ENCODE measurements at places on chromosomes 1 and 21.

DNA sequence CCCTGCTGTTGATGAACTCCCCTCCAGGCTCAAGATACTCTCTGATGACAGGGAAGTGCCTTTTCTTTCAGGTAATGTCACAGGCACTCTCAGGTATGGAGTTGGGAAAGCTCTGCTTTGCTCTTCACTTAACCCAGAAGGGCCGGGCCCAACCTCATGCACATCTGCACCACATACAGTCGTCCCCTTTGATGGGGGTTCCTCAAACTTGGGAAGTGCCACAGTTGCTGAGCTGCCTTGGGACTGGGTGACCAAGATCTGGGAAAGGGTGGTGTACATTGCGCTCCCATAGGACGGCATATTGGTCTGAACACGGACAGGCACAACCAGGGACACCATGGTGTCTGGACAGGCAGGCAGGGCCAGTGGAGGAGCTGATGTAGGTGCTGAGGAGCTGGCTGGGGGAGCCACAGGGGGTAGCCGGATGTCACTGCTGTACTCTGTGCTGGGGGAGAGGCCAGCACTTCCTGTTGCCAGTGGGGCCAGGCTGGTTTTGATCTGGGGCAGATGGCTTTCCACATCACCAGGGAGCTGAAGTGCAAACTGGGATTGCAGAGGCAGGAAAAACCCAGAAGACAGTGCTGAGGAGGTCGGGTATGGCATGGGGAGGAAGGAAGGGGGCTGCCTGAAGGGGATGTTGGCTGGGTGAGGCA, 96.2 kb upstream of the EDN2 start:
- DNase-seq: no peak

DNA sequence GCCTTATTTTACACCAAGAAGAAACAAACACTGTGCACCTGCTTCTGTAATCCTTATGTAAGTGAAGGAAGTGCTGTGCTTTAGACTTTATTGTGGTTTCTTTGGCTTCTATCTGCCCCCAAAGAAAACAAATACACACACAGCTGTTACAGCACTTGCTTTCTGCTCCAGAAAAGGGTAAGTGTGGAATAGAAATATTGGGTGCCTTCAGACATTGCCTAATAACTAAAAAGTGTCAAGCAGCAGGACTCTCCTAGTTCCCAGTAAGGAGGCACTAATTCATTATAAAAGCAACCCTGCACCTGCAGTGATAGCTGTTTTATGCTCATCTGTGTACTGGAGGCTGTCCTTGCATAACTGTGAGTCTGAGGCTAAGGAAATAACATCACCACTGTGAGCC, 23.4 kb upstream of the PRRX1 start:
- DNase-seq: no peak

- DNase-seq: no peak
These were observed 6.6 kb upstream of the NHLH1 start for GRCh38 chr1:160360227-160360695.

GRCh38 chr1:169886931-169887330, 6.8 kb downstream of the SCYL3 start:
- no peak for DNase-seq

DNA sequence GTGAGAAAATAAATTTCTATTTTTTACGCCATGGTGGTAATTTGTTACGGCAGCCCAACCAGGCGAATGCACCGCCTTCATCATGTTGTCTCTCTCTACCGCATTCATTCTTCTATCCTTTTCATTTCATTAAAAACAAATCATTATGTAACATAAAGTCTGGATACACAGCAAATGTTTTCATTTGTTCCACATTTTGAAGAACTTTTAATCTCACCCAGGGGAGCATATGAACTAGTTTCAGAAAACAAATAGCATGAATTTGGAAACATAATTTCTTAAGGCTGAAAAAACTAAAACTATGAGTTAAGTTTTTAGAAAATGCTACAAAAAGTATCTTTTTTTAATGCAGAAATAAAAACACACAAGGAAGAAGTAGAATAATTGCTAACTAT, 11.2 kb upstream of the OR2B11 start:
- no peak for DNase-seq

- no peak for DNase-seq
These were observed 42.9 kb upstream of the DNAJC6 start for GRCh38 chr1:65266476-65266875.

DNA sequence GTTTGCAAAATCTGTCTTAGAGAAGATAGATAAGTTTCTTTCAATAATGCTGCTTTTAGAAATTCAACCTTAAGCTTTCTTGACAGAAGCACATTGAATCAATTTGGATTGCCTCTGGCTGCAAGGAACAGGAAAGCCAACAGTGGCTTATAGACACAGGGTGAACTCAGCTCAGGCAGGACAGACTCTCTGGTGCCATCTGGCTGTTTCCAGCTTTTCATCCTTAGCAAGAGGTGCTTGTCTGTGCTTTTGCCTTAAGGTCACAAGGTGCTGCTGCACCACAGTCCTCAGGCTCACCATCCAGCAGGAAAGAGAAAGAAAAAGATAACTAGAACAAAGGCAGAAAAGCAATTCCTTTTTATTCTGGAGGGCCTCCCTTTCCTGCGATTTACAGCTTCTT, 93.7 kb upstream of the ETS2 start:
- DNase-seq: no peak

DNA sequence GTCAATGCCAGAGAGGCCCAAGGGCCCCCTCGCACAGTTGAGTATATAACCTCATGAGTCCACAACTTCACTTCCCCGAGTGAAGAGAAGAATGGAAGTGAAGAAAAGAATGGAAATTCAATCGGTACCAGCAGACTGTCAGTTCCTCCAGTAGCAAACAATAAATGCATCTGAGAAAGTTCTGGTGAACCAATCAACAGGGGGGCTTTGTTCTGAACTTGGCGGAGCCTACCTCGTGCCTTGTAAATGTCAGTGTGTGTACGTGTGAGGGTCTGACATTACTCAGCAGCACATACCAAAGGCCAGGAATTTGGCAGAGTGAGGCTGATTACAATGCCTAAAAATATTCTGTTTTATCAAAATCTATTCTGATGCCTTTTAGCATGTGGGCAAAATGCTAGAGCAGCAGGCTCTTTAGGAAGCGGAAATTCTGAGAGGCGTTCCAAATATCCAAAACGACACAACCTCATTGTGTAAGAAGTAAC, 238.5 kb downstream of the LTN1 start:
- DNase-seq: no peak

DNA sequence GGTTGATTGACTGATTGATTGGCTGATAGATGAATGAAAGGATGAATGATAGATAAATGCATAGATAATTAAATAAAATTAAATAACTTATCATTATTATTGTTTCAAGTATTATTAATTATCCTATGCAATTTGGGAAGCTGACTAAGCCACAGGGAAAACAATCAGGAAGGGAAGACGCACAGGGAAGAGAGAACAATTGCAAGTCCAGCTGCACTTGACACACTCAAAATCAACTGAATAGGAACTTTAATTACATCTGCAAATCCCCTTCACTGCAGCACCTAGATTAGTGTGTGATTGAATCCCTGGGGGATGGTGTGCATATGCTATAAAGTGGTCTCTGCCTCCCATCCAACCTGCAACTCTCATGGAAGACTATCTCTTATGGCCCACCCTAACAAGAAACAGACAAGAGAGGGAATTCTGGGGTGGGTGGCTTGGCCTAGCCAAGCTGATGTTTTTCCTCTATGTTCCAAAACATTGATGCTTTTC, 161.1 kb upstream of the FGGY start:
- no peak for DNase-seq

GRCh38 chr21:34730194-34730593, 61.4 kb downstream of the CLIC6 start:
- no peak for DNase-seq

DNA sequence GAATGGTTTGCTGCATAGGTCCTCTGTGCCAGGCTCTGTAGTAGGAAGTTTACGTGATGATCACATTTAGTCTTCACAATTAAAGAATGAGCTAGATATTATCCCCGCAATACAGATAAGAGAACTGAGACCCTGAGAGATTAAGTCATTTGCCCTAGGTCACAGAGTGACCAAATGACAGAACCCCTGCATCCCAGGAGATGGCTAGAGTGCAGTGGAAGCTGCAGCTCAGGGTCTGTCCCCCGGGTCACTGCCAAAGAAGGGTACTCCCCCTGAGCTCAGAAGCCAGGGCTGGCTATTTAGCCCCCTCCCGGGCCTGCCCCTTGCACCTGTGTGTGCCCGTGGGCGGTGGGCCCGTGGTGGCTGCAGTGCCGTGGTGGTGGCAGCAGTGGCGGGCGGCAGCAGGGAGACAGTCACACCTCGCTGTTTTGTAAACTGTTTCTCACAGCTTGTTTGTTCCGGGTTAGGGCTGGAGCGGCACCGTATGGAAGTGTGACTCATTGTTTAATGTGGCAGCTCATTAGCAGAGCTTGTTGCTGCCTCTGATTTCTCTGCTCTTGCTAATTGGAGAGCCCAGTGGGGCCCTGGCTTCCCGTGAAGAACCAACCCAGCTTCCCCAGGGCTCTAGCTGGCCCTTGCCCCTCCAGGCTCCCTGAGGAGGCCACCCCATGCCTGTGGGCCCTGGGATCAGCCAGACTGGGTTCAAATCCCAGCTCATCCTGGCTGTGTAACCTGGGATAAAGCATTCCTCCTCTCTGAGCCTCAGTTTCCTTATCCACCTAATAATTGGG, 19.3 kb upstream of the FOXO6 start:
- no peak for DNase-seq

GRCh38 chr1:107142140-107142542, 1.3 kb downstream of the NTNG1 start:
- no peak for DNase-seq

- no peak for DNase-seq
These were observed 183.6 kb downstream of the ETS2 start for GRCh38 chr21:38989379-38989744.

- DNase-seq: no peak
These were observed 53.6 kb downstream of the KIF21B start for GRCh38 chr1:200969726-200970561.

GRCh38 chr1:42824481-42825035, 7.4 kb upstream of the SVBP start:
- no peak for DNase-seq

All from activated naive CD4-positive, alpha-beta T cell treated with anti-CD3 and anti-CD28 coated beads, Interleukin-2, amount 50 U/mL, for 16 hours (primary cell).